ENCODE measurements at places on chromosomes 12 and 14.

DNA sequence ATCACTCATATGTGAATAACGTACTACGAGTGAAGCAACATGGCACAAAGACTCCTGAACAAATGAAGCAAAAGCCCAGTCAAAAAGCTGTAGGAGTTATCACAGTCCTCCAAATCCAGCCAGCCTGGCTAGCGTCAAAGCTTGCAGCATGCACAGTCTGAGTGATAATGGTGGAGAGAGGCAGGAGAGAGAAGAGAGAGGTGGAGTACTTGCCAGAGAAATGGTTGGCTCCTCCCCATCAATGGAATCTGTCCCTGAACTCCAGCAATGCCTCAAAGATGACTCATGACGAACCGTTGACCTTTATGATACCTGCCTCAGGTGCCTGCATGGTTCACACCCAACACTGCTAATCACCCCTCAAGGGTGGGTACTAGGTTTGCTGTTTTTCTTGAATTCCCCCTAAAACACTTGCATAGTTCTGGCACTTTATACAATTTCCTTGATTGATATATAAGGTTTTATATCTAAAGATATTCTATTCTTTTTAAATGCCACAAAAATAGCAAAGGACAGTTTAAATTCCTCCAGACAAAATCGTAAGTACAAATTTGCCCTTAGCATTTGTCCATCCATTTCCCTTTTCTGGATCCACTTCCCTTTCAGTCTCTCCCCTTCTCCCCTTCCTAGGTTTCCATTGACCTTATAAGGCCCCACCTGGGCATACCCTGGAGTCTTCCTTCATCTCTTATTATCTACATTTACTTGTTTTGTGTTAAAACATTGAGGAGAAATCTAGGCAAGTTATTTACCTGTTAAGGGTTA is 10.2 kb downstream of the ARHGDIB start:
- DNase-seq: no peak

DNA sequence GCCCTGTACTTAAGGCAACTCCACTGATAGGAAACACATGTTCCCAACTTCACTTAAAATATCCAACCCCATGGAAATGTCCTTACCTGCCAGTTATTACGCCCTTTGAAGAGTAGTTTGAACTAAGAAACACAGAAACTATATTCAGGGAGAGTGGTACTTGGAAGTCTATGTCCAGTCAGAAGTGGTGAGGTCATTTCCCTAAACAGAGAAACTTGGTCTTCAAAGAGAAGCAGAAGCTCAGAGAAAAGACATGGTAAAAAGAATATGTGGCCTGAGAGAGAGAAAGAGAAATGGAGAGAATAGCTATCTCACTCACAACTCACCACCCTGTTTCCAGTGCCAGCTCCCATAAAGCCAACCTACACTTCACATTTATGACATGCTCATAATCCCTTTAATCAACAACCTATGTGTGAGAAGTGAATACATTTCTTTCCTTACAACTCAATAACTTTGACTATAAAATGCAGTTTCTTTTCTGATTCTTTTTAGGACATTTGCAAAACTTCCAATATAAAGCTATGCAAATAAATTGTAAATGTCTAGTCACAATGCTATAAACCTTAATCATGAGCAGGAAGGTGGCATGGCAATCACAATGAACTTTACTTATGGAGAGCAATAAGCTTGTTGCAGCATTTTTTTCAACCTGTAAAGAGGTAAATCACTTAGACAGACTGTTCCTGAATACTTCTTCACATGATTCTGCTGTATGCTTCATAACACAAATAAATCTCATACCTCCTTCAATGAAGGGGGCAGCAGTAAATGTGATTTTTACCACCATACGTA is 67.1 kb downstream of the CPNE8 start:
- no peak for DNase-seq

DNA sequence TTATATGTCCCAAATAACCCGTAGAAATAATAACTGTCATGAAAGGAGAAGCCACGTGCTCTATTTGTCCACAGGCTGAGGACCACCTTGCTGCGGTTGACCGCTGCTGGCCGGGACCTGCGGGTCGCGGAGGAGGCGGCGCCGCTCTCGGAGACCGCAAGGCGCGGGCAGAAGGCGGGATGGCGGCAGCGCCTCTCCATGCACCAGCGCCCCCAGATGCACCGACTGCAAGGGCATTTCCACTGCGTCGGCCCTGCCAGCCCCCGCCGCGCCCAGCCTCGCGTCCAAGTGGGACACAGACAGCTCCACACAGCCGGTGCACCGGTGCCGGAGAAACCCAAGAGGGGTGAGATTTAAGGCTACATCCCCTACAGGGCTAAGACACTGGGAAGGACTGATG is 21.0 kb downstream of the RPGRIP1 start:
- no peak for DNase-seq

DNA sequence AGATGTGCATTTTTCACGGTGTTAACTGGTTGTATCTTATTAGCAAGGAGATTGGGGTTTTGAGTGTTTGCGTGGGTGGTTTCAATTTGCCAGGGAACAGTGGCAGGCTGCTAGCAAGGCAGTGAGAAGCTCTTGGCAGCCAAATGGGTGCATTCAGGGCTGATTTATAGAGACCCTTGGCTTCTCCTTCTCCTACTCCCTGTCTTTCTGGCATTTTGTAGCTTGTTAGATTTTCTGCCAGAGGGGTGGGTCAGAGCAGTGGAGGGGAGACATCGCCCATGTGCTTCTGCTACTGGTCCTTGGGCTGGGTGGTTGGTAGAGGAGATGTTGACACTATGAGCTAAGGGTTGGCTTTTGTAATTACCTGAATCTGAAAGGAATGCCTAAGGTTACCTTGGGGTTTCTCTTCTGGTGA is 9.6 kb downstream of the CALM1 start:
- no peak for DNase-seq

GRCh38 chr14:97138801-97139200 is 341.6 kb downstream of the VRK1 start:
- DNase-seq: no peak

DNA sequence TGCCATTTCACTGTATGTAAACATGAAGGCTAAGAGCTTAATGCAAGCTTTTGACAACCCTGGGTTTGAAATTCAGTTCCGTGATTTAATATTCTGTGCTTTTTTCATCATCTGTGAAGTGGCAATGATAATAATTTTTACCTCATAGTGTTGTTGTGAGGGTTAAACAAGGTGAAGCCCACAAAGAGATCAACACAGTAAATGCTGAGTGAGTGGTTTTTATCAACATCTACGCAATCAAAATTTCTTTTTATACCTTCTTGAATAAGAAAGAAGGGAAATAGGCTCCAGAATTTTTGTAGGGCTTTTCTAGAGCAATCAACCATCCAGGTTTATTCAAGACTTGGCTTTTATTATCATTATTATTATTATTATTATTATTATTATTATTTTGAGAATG is 490.8 kb downstream of the SOX5 start:
- no peak for DNase-seq
